ENCODE measurements at places on chromosomes 16 and 17.
A peak's percentile ranks its signal among the peaks of the same experiment; 100 is the strongest.

DNA sequence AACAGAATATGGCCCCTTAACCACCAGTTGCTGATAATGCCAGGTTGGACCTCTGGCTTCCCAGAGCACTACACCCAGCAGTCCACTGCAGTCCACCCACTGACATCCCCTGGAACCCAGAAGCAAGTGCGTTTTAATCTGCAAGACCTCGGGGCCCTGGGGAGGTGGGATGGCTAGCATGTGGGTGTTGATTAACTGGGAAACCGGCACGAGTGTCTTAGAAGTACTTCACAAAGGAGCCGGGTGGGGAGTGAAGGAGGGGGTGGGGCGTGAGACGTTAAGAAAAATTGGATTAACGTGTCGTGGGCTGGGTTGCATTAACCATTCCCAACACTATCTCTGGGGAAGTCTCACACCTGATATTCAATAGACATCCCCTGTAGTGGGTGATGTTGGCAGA lies 6.1 kb upstream of the HIC1 start:
- no peak for DNase-seq

DNA sequence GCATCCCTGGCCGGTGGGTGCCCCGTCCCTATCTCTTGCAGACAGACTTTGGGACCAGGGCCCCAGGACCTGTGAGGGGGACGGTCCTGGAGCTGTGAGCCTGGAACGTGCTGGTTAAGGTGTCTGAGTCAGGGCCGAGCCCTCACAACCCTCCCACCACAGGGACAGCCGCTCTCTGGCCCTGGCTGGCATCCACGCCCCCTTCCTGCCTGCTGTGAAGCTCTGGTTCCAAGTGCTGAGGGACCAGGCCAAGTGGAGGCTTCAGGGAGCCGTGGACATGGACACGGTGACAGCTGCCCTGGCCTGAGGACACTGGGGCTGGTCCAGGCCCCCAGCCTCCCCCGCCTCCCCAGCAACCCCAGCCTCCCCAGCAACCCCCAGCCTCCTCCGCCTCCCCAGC lies 6.6 kb downstream of the TSR3 start:
- no peak for DNase-seq

GRCh38 chr17:77891602-77892001 lies 66.9 kb upstream of the TNRC6C start:
- DNase-seq: no peak

- DNase-seq: no peak
These were observed 13.3 kb upstream of the CCDC144A start for GRCh38 chr17:16676676-16677268.

GRCh38 chr17:50856431-50856830 lies 9.7 kb downstream of the TOB1 start:
- no peak for DNase-seq

DNA sequence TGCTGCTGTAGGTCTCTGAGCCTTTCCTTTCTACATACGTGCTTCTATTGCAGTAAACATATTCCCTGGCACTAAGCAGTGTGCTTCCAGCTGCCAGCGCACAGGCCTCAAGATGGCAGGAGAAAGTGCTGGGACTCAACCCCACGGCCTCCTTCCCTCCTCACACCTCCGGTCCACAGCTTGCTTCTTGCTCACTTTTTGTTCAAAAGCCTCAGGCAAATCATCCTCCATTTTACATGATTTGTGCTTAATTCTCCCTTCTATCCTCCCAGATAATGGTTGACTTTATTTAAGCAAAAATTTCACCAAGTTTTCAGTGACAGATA lies 5.4 kb downstream of the CDK5R1 start:
- DNase-seq: no peak

DNA sequence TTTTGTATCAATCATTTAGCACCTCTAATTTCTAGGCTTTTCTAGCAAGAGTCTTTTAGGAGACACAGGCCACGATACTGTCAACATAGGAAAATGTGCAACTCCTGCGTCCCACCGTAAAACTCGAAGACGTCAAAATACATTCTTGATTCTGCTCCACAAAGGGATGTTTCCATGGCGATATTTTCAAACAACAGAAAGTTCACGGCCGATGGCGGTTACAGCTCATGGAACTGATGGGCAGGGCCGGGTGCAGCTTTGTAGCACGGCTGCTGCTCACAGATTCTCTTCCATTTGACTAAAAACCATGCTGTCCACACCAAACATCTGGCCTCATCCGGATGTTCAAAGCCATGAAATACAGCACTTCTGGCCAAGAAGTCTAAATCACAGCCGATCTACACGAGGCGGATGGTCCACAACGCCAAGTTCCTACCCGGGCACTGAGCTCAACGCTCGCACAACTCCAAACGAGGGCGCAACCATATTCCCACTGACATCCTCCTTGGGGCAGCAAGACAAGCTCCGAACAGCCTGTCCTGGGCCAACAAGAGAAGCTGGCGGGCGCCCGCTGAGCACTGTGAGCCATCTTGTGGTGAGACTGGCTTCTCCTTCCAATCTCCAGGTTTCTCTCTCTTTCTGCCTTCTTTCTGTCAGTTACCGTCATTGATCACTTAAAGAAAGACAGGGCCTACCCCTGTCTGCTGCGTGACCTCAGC lies 79.8 kb downstream of the ZNF778 start:
- no peak for DNase-seq

- DNase-seq: no peak
These were observed 21.8 kb downstream of the SREBF1 start for GRCh38 chr17:17815062-17815406.

DNA sequence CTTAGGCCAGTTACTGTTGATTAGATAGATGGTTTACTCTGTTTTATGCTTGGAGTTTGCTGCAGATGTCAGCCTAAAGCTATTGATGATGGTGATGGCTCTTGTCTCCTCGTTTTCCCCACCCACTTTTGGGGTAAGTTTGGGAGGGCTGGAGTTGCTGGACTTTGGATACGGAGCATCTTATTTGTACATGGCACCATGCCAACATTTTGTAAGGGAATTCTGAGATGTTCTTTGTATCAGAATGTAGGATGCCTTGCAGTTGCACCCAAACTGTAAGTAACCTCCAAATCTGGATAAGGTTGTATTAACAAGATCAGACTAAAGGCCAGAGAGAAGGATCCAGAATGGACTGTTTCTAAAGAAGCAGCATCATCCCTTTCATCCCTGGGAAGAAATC lies 551.9 kb upstream of the ZFHX3 start:
- DNase-seq: no peak

DNA sequence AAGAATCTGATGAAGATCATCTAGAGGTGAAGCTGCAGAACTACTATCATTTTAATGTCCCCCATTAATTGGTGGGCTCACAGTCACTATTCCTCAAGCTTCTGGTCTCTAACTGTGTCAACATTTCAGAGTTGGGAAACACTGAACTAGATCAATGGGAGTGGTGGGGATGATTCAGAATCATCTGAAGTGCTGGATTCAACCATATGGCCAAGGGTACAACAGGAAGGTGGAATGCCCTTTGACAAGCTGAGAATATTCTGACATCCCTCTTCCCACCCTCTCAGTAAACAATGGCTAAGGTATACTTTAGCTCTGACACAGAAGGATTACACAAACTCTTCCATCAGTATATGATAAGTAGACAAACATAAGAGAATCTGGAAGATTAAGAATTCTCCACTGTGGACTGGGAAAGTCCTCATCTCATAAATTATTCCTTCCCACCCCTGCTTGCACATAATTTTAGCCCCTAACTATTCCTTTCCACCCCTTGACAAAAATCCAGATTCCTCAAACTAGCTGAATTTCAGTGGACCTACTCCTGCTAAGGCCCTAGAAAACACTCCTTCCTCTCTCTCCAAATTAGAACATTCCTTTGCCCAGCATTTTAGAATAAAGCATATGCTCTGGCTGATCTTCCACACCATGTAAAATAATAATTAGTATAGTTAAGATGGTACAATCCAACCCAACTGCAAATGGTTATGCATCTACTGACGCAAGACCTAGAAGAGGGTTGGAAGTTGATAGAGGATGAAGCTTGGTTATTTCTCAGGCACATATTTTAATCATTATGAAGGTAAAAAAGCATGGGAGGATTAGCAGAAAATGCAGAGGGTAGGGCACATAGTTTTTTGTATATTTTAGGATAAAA lies 16.3 kb upstream of the RFFL start:
- no peak for DNase-seq

- DNase-seq: peak; percentile 42
These were observed 11.8 kb downstream of the LASP1 start for GRCh38 chr17:38881600-38882191.

GRCh38 chr16:69532641-69533455 lies 32.9 kb upstream of the NFAT5 start:
- DNase-seq: no peak

DNA sequence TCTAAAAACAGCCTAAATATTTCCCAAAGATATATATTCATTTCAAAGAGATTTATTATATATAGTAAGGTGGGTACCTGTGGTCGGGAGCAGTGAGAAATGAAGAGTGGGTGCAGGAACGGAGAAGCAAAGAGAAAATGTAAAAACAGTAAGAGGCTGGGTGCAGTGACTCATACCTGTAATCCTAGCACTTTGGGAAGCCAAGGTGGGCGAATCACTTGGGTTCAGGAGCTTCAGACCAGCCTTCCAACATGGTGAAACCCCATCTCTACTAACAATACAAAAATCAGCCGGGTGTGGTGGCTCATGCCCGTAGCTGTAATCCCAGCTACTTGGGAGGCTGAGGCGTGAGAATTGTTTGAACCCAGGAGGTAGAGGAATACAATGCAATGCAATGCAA lies 257.1 kb downstream of the BCAS3 start:
- no peak for DNase-seq

DNA sequence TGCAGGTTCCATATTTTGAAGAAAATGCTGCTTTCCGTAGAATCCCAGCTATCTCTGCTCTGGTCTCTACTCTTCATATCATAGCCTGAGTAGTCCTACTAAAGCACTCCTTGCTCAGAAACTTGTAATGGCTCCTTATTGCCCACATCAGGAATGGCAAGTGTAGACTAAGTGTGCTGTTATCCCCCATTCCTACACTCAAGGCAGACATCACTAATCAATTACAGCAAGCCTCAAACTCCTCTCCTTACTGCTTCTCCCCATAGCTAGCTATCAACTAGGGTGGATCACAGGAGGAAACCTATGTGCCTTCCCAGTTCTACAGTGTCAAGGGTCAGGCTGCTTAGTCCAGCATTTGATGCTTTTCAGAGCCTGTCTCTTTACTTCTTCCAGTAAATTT lies 163.4 kb downstream of the HAPSTR1 start:
- DNase-seq: no peak

- DNase-seq: no peak
These were observed 18.1 kb downstream of the NTAN1 start for GRCh38 chr16:15037745-15038144.

DNA sequence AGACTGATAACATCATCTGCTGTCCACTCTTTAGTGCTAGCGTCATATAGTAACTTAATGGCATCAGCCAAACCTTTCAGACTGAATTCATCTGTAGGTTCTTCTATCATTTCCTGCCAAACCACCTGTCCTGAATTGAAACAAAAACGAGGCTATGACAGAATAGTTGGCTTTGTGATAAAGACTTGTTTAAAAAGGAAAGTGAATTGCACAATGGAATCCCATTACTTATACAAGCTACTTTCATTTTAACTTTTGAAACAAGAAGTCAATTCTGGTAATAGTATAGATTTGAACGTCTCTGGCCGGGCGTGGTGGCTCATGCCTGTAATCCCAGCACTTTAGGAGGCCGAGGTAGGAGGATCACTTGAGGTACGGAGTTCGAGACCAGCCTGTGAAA lies 18.2 kb downstream of the LASP1NB start:
- DNase-seq: no peak

- DNase-seq: peak; percentile 50
These were observed 25.2 kb upstream of the USP36 start for GRCh38 chr17:78865682-78866390.

- DNase-seq: no peak
These were observed 38.3 kb upstream of the MAP3K14 start for GRCh38 chr17:45355087-45355486.

DNA sequence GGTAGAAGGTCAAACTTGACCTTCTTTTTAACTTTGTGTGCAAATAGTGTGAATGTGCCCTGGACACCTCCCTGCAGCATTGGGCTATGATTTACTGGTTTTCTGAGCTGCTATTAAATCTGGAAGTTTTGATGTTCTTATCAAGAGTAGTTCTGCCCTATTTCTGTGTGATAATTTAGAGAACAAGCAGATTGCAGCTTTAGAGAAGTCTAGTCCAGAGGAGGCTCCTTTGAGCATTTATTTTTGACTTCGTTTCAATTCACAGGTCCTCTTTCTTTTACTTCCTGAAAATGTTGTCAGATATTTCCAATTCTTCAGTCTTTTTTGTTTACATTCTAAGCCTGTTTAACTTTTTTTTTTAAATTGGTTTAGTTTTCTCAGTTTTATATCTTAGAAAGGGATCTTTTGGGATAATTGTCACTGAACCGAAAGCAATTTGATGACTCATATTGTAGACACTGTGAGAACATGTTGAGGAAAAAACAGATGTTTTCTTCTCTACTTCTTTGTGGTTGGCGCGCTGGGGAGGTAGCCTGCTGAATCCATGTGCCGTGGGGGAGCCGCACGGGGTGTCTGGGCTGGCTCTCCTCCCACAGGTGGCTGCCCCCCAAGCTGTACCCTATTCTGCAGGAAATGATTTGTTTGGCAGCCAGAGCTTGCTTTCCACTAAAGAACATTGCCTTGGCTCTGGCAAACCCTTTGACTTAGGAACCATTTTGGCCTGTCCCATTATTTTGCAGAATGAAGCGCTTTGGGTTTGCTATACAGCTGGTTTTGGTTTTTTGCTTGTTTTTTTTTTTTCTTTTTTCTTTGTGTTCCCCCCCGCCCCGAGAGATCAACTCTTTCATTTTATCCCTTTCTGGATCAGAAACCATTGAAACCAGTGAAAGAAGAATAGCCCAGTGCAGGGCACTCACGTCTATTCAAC lies 53.4 kb downstream of the MFSD11 start:
- DNase-seq: peak; percentile 19

- no peak for DNase-seq
These were observed 32.2 kb downstream of the TEX2 start for GRCh38 chr17:64230791-64231408.

DNA sequence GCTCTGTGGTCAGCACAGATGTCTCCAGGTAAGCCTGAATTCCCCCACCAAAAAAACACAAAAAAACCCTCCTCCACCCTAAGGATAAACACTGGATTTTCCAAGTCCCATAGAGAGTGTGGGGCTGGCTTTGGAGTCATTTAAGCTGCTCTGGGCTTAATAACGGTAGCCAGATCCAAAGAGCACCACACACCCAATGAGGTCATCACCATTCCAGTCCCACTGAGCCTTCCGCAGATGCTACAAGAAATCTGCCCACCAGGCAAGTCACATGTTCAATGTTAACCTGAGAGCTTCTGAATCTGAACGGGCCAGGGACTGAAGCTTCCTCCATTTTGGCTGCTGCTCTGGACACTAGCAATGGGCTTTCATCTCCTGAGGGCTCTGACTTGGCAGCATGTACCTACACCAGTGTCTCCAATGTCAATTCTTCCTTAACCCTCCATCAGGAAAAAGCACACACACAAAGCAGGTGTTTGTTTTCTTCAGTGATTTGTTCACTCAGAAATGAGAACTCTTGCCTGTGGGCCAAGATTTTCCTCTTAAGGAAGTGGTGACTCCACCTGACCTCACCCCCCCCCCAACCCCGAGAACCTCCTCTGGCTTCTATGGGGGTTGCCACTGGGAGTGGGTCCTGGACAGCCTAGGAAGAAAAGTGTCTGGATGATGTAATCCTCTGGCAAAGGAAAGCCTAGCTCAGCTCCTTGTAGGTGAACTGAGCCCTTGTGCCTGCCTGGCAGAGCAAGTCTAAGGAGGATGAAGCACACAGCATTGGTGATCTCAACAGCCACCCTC lies 220.1 kb downstream of the FOXL1 start:
- no peak for DNase-seq

All from activated T-cell treated with anti-CD3 and anti-CD28 coated beads for 48 hours (primary cell).